ENCODE measurements at places on chromosomes 5 and 9.

GRCh38 chr5:104643320-104643719 is 1080.7 kb upstream of the NUDT12 start:
- DNase-seq, result no peak

GRCh38 chr5:42993516-42994245 is 46.4 kb downstream of the ANXA2R start:
- peak; percentile 26 for DNase-seq

- no peak for DNase-seq
Observed at GRCh38 chr5:6376974-6377520, 1.3 kb downstream of the MED10 start.

DNA sequence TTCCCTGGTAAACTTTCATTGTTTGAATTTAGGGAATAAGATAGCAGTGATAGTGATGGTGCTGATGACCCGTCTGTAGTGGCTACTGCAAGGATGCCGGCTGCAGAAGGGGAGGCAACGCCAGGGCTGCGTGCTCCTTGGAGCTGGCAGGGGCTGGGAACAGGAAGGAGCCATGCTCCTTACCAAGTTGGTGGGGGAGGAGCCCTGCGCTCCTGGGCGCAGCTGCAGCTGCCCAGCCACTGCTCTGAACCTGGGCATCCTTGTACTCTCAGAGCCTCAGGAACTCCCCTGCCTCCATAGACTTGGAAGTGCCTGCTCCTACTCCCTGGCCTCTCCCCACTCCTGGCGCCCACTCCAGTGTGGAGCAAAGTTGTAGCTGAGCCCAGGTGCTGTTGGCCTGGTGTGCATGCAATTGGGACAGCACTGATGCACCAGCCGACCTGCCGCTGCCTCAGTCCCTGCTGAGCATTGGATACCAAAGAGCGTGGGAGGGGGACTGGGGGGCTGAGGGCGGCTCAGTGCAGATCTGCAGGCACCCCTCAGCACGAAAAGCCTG is 585.1 kb upstream of the FAM174A start:
- no peak for DNase-seq

- no peak for DNase-seq
Observed at GRCh38 chr5:2193542-2194235, 311.0 kb upstream of the IRX4 start.

DNA sequence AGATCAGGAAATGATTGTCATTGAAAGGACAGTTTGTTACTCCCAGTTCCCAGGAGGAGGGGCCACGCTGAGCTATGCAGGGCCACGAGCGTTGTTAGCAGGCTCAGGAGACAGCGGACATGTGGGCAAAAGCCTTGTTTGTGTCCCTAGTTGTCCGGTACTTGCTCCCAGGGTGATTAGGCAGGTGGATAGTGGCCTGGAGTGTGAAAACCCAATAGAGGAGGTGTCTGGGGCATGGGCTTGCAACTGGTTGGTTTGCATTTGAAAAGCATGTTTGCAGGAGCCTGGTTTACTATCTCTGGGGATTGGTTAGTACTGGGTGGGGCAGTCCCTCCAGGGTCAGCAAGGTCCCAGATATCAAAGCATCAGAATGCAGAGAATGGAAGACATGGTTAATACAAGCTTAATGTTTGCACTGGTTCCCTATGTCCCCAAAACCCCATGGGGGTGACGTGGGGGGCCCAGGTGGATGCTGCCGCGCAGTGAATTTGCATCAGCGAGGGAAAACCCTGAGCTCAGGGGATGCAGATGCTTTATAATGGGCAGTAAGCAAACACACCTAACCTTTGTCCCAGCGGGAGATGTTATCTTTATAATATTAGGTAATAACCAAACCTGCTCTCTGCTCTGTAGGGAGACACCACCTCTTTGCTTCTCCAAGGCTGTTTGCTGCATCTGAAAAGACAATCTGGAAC is 39.7 kb downstream of the ROPN1L start:
- DNase-seq, result no peak

GRCh38 chr9:35357116-35357515 is 132.8 kb upstream of the RUSC2 start:
- DNase-seq, result no peak

GRCh38 chr9:18263377-18263776 is 210.6 kb upstream of the ADAMTSL1 start:
- DNase-seq, result no peak

- DNase-seq, result no peak
Observed at GRCh38 chr5:40552981-40553380, 126.7 kb upstream of the PTGER4 start.

- no peak for DNase-seq
Observed at GRCh38 chr9:94534901-94535300, 20.0 kb upstream of the PCAT7 start.

GRCh38 chr9:115305543-115305942 is 187.6 kb upstream of the TNC start:
- DNase-seq, result peak; percentile 89

DNA sequence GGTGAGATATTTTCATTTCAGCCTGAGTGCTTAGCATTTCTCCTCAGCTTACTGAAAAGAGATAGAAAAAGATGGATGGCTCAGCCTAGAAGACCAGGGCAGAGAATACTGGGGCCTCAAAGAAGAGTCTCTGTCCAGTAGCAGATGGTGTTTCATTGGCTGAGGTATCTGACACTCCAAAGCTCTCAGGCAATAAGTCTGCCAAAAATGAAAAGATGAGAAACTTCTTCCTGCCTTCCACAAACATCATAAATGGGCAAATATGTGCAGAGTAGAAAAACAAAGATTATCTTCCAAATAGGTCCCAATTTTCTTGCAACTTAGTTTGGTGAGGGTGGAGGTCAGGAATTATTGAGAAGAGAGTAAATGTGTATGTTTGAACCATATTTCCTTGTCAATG is 87.4 kb upstream of the ICE1 start:
- DNase-seq, result no peak
